ENCODE measurements at places on chromosomes 16 and 17.

DNA sequence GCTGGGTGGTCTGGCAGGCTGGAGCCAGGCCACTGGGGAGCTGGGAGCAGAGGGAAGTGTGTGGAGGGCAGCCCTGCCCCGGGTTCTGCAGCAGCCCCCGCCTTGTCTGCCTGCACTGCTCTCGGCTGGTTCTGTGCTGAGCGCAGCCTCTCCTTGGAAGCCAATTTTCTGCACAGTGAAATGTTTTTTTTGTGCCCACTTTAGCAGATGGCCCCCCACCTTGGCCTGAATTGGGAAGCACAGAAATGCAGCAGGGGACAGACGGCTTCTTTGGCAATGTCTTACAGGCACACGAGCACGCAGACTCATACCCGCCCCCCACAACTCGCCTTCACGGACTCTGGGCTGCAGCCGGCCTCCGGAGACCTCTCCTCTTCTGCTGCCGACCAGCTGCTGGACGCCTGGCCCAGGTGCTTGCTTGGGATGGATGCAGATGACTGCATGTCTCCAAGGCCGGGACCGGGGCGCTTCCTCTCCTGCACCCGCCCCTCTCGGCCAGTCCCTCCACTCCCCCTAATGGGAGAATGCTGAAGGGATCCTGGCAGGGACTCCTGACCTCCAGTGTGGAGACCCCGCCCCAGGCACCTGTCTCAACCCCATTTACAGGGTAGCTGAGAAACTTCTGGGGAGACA lies 14.8 kb downstream of the NPTX1 start:
- no peak for DNase-seq

GRCh38 chr17:4715063-4715744 lies 4.8 kb downstream of the ARRB2 start:
- no peak for DNase-seq

DNA sequence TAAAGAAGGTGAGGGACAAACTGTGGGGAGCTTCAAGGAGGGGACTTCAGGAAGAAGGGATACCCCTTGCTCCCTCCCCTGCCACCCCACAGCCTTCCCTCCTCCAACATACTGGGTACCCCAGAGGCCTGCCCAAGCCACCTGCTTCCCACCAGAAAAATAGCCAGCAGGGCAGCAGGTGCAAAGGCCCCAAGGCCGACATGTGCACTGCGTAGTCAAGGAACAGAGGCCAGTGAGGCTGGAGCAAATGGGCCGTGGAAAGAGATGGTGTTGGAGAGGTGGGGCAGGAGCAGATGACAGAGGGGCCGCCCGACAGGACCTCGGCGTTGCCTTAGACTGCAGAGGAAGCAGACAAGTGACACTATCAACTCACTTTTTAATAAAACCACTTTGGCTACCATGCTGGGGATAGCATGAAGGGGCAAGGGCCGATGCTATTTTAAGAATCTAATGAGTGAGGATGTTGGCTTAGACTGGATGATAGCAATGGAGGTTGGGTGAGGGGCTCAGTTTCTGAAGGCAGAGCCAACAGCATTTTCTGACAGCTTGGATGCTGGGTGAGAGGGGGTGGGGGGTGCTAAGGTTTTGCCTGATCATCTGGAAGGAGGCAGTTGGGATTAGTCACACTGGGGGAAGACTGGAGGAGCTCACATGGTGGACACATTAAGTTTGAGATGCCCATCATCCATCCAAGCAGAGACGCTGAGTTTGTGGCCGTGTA lies 72.8 kb upstream of the TOB1 start:
- DNase-seq, result no peak

GRCh38 chr16:89616623-89617022 lies 3.2 kb downstream of the DPEP1 start:
- DNase-seq, result no peak

- no peak for DNase-seq
Measured at GRCh38 chr16:17302214-17302613, 168.5 kb downstream of the XYLT1 start.

DNA sequence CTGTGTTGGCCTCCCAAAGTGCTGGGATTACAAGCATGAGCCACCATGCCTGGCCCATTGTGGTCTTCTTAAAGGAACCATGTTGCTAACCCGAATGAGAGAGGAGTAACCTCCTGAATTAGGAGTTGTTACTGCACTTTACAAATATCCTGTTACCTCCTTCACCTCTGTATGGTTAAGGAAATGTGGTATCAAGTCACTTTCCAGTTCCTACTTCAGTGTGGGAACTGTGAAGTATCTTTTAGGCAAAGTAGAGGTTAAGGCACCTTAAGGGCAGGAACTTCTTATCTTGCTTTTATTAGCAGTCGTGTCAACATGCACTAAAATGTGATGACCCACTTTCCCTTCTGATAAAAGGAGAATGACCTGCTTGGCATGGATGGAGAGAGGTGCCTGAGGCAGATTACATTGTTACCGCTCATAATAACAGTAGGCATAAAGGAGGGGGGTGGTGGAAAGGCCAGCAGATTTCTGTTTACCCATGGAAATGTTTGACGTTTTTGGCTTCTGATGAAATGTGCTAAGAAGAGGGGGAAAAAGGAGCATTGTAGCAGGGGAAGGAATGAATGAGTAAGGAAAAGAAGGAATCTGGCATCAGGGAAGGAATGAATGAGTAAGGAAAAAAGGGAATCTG lies 28.5 kb downstream of the FTO start:
- no peak for DNase-seq

- no peak for DNase-seq
Measured at GRCh38 chr17:8466456-8466855, 30.8 kb downstream of the NDEL1 start.

GRCh38 chr16:1163567-1164055 lies 10.7 kb downstream of the CACNA1H start:
- DNase-seq, result no peak

GRCh38 chr17:8056232-8056975 lies 17.5 kb downstream of the ALOX15B start:
- no peak for DNase-seq

- DNase-seq, result no peak
Measured at GRCh38 chr16:2019518-2019920, at the start of gene NPW. Gene NPW, plus strand, starts transcription at chr16:2019785.

DNA sequence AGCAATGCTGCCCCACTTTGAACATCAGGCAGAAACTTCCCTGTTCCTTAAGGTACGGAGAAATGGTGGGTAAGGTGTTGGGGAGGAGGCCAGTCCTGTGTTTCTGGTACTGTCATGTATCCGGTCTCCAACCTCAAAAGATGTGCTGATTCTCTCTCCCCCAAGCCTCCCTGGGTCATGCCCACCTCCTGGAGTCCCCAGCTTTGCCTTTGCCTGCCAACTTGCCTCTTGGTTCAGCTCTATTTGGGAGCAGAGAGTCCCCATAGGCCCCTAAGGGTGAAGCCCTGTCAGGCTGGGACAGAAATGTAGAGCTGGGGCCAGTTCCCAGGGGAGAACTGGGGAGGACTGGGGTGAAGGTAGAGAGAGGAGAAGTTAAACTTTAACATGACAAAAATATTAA lies 1.6 kb upstream of the TBX21 start:
- DNase-seq, result no peak

DNA sequence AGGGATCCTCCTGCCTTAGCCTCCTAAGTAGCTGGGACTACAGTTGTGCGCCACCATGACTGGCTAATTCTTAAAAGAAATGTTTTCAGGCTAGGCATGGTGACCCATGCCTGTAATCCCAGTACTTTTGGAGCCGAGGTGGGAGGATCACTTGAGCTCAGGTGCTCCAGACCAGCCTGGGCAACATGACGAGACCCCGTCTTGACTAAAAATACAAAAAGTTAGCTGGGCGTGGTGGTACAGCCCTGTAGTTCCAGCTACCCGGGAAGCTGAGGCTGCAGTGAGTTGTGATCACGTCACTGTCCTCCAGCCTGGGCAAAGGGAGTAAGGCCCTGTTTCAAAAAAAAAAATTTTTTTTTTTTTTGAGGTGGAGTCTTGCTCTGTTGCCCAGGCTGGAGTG lies 173.1 kb downstream of the SEC14L1 start:
- no peak for DNase-seq

DNA sequence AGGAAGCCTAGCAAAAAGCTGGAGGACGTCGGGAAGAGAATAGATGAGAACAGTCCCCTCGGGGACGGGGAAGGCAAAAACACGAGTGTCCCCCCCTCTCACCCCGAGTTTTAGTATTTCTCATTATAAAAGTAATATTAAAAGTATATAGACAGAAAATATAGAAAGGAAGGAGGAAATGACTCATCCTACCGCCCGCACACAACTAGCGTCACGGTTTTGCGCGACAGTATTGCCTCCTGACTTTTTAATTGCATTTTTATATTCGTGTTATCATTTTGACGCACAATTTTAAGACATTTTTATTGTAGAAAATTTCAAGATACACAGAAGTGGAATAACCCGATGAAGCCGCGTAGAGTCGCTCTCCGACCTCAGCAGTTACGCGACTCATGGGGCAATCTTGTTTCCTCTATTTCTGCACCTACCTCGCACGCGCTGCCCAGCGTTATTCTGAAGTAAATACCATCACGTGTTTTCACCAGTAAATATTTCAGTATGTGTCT lies 652 bp upstream of the SLC25A19 start:
- DNase-seq, result peak; percentile 36

GRCh38 chr17:39069114-39069756 lies 82.2 kb downstream of the PLXDC1 start:
- no peak for DNase-seq

- DNase-seq, result no peak
Measured at GRCh38 chr16:89845417-89845816, 17.1 kb downstream of the SPIRE2 start.

DNA sequence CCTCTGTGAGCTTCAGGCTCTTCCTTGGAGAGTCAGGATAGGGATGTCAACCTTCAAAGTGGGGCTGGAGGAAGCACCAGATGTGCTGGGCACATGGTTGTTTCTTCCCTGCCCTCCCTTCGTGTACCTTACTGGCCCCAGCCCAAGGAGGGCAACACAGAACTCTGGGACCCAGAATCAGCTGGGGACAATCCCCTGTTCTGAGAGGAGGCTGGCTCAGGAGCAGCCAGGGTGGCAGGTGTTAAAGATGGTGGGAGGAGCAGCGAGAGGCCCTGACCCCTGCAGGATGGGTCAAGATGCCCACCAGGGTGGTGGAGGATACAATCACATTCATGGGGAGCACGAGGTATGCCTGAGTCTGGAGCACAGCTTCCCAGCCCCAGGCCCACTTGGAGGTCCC lies 300.4 kb downstream of the ABCC12 start:
- no peak for DNase-seq

- no peak for DNase-seq
Measured at GRCh38 chr17:19753661-19754463, 5.8 kb upstream of the ALDH3A1 start.

DNA sequence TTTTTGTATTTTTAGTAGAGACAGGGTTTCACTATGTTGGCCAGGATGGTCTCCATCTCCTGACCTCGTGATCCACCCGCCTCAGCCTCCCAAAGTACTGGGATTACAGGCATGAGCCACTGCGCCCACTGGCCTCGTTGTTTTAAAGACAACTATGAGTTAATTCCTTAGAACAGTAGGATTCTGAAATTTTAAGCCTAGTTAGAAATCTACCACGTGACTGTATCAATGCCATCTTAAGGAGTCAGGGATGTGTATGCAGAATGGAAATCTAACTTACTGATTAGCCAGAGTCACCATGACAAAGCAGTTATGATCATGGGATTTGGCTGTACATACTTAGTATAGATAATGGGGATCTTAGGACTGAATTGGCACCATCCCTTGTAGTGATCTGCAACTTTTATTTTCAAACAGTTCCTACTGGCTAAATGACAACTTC lies 2.8 kb downstream of the CEP20 start:
- DNase-seq, result no peak

DNA sequence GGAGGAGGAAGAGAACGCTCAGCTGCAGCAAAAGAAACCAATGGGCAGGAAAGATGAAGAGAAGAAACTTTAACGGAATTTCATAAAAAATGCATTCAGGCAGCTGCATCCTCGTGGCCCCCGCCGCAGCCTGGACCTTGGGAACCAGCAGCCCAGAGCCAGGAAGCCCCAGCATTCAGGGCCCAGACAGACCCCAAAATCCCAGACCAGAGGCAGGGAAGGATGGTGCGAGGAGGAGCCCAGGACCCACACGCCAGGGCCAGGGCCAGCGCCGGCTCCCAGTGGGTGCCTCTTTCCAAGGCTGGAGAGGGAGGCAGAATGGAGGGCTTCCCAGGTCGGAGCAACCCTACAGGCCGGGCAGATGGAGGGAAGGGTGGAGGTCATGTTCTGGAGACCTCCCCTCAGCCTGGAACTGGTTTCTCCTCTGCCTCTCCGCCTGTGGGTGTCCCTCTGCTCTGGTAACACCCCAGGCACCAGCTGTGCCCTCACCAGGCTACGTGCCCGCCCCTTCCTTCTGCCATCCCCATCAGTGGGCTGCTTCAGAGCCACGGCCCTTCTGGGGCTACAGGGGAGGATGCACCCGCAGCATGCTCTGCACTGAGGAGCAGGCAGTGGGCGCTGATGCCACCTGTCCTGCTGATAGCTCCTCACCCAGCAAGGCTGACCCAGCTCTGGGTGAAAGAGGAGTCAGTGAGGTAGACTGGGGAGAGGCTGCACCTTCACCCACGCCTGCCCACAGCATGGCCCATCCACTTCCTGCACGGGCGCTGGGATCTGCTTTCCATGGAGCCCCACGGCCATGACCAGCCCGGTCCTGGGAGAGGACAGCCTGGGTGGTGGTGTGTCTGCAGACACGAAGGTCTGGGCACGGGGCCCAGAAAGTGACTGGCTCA lies 1.2 kb upstream of the MIF4GD start:
- DNase-seq, result no peak

- peak; percentile 98 for DNase-seq
Measured at GRCh38 chr17:75749545-75750389, 15.2 kb downstream of the GALK1 start.

GRCh38 chr16:3578121-3578520 lies 918 bp upstream of the NLRC3 start:
- DNase-seq, result no peak

DNA sequence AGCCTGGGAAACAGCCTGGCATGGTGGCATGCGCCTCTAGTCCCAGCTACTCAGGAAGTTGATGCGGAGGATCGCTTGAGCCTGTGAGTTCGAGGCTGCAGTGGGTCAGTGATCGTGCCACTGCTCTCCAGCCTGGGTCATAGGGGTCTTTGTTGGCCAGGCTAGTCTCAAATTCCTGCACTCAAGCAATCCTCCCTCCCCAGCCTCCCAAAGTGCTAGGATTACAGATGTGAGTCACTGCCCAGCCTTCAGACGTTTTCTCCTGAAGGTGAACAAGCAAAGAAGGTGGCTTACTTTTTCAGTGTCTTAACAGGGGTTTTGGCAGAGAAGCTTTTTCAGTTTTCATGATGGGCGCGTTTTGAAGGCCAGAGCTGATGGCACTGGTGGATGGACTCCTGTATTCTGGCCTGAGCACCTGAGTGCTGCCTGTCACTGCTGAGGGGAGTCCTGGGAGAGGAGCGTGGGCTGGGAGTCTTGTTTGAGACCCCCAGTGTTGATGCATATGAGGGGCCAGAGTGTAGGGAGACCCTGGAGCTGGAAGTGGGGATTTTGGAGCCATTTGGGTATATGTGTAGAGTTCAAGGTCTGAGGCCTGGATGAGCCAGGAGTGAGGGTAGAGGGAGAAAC lies 41.4 kb downstream of the FOXK2 start:
- DNase-seq, result no peak

DNA sequence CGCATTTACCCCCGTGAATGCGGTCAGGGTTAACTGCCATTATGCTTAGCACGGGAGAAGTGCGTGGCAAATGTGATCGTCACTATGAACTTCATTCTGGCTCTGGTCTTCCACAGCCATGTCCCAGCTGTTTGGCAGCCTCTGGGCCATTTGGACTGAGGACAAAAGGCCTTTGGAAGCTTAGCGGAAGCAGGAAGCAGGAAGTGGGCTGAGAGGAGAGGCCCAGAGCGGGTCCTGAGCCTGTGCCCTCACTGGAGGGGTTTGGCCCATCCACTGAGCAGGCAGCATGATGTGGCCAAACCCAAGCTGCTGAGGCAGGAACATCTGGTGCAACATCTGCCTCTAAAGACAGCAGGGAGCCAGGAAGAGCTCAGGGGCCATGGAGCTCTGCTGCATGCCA lies 345.9 kb downstream of the C16orf95 start:
- no peak for DNase-seq

Data from omental fat pad (tissue), 4 donors.